ENCODE measurements at places on chromosomes 5 and 9.

GRCh38 chr5:159619826-159620225 is 289.5 kb upstream of the IL12B start:
- DNase-seq, result no peak

DNA sequence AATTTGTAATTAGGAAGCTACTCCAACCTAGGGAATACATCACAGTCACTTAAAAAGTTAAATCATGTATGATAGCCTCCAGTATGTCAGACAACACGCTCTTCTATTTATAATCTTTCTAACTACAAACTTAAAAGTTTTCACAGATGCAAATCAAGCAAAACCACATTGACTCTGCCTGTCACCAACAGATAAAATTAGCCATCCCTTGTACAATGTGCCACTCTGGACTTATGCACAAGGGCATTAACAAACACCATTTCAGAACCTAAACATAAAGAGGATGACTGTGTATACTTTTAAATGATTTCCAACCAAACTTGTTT is 14.7 kb downstream of the ERP44 start:
- DNase-seq, result no peak

DNA sequence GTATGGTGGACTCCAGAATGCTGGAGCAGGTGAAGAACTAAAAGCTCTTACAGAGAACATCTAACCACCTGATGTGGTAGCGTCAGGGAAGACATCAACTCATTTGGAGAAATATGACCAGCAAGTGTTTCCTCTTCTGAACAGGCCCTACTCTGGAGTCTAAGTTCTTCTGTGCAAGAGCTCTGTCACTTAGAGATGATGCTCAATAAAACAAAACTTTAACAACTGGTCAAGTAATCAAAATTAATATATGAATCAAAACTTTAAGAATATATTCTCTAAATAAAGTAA is 85.8 kb downstream of the CYFIP2 start:
- no peak for DNase-seq

GRCh38 chr9:87503927-87504326 is 6.3 kb downstream of the DAPK1 start:
- DNase-seq, result no peak

DNA sequence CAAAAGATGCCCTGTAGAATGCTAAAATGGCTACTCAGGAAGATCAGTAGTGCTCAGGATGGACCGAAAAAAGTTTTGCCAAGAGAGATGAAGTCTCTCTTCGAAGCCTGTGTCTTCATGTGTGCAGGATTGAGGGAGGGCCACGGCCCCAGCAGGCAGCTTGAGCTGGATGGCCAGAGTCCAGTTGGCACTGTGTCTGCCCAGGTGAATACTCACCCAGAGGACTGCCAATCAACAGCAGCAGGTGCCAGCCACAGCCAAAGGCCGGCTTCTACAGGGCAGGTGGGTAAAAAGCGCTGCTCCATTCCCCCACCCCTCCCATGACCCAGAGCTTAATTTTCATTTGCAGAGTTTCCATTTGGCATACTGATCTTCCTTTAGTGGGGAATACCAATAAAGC is 287.9 kb upstream of the ZNF608 start:
- no peak for DNase-seq

DNA sequence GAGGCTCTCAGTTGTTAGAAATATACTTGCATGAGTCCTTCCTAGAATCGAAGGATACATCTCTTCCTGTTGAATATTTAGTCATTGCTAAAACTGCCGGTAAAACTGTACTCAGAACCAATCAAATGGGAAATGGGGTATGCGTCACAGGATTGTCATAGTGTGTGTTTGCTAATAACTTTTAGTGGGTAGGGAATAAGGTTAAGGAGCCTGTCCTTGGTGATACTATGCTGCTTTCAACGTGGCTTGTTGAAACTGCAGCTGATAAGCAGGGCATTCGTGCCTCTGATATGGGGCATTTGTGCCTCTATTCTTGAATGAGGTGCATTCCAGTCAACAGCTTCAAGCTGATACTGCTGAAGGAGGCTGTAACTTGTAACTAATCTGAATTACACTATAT is 26.6 kb downstream of the HABP4 start:
- DNase-seq, result no peak

GRCh38 chr5:15785531-15785981 is 285.6 kb downstream of the FBXL7 start:
- DNase-seq, result no peak

Measured in NCI-H1092 (cell line).